ENCODE measurements at places on chromosomes 3 and 15.

- DNase-seq: no peak
These were observed 34.0 kb upstream of the SLC6A11 start for GRCh38 chr3:10781981-10782380.

DNA sequence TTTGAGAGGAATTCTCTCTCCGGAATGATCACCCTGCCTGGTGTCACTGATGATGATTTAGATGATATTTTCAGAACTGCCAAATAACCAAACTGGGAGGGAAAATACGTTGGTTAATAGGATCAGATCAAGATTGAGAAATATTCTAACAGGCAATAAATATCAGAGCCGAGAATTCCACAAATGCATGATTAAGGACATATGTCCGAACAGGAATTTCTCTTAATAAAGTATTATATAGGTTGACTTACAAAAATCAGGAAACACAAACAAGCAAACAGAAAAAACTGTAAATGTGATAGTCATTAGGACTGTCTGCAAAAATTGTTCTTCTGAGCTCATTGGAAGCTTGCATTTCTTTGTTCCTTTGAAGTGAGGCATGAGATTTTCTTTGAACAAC lies 75.1 kb upstream of the PHLDB2 start:
- no peak for DNase-seq

DNA sequence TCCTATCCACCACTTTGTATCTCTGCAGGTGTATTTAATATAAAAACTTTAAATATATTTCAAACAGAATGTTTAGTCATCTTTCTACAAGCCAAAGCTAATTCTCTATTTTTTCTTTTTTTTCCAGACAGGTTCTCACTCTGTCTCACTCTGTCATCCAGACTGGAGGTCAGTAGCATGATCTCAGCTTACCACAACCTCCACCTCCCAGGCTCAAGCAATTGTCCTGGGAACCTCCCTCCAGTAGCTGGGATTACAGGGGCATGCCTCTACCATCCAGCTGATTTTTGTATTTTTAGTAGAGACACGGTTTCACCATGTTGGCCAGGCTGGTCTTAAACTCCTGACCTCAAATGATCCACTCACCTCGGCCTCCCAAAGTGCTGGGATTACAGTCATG lies 202.6 kb downstream of the VGLL3 start:
- DNase-seq: no peak

- no peak for DNase-seq
These were observed 39.2 kb upstream of the GOLIM4 start for GRCh38 chr3:168134931-168135330.

DNA sequence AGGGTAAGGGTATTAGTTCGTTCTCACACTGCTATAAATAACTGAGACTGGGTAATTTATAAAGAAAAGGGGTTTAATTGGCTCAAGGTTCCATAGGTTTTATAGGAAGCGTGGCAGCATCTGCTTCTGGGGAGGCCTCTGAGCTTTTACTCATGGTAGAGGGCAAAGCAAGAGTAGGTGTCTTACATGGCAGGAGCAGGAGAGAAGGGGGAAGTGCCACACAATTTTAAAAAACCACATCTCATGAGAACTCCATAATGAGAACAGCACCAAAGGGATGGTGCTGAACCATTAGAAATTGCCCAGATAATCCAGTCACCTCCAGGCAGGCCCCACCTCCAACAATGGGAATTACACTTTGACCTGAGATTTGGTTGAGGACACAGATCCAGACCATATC lies 12.2 kb downstream of the RNF111 start:
- no peak for DNase-seq

DNA sequence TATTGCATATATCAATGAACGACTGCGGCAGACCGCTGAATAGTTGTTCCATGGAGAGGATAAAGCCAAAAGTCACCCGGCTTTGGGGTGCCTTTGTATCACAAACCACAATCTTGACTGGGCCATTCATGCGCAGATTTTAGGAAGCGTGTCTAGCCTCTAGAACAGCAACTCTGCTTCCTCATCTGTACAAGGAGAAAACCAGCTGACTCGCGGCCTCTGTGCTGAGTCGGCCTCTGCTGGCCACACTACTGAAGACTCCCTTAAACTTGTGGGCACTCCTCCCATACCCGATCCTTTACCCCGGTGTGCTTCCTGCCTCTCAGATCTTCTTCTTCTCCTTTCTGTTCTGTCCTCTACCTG lies 872 bp downstream of the DLEC1 start:
- no peak for DNase-seq

All from stimulated activated CD8-positive, alpha-beta memory T cell treated with anti-CD3 and anti-CD28 coated beads, Interleukin-7, amount 100 ng/mL, for 48 hours (primary cell).